ENCODE measurements at places on chromosomes 2 and 18. TPM values are rescaled to one million over a fixed set of nuclear protein-coding genes. Genes with fewer than 3 reads are reported as not detected.

Gene SLC30A3
- total RNA-seq = 1.2 TPM

Gene CAPN14
- total RNA-seq = 0.98 TPM

Gene CPLX4
- total RNA-seq = under 0.01 TPM

Gene TUBA3E
- not detected for total RNA-seq
